ENCODE measurements at places on chromosomes 1 and 21.

DNA sequence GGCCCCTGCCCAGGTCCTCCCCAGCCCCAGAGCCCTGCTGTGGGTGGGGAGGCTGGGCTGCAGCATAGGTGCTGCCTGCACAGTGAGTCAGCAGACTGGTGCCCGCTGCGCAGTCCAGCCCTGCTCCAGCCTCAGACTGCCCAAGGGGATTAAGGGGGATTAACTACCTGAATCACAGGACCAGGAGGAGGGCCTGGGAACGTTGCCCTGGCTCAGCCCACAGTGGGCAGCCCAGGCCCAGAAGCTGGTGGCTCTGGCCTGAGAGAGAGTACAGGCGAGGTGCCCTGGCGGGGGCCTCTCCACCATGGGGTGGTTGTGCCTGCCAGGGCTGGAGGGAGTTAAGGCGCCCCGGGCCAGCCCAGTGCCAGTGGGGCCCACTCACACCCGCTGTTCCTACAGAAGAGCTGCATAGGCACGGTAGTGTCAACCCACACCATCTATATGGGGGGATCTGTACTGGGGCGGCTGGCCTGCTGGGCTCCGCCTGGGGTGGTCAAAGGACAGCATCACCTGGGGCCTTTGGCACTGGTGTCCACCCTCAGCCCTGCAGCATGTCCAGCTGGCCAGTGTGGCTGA, 2.3 kb downstream of the OBSCN start:
- DNase-seq, result no peak

- DNase-seq, result no peak
Measured at GRCh38 chr1:68347415-68347814, 102.3 kb downstream of the RPE65 start.

DNA sequence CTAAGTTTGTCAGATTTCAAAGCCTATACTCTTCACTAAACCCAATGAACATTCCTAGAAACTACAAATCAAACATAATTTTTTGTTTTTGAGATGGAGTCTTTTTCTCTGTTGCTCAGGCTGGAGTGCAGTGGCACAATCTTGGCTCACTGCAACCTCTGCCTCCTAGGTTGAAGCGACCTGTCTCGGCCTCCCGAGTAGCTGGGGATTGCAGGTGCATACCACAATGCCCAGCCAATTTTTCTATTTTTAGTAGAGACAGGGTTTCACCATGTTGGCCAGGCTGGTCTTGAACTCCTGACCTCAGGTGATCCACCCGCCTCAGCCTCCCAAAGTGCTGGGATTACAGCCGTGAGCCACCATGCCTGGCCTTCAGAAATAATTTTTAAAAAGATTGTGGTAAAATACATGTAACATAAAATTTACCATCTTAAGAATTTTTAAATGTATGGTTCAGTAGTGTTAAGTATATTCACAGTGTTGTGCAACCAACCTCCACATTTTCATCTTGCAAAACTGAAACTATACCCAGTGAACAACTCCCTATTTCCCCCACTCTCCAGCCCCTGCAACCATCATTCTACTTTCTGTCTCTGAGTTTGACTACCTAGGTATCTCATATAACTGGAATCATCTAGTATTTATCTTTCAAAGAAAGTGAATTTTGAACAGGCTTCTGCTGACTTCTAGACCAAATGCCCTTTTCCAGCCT, 2.7 kb upstream of the CFAP141 start:
- no peak for DNase-seq

DNA sequence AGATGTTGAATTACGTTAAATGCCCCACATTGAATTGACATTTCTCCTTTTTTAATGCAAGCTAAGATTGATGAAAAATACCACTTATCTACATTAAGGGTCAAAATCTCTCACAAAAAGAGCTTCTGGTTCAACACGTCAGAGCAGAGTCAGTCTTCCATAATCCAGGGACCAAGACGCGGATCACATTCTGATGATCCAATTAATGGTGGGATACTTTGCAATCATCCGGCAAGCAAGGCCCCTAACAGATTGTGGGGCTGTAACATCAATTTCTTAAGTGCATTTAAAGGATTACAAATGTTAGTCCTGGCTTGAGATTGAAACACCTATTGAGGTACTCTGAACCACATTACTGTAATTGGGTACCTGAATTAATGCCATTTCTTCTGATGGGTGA, 120.2 kb upstream of the ESRRG start:
- DNase-seq, result no peak

DNA sequence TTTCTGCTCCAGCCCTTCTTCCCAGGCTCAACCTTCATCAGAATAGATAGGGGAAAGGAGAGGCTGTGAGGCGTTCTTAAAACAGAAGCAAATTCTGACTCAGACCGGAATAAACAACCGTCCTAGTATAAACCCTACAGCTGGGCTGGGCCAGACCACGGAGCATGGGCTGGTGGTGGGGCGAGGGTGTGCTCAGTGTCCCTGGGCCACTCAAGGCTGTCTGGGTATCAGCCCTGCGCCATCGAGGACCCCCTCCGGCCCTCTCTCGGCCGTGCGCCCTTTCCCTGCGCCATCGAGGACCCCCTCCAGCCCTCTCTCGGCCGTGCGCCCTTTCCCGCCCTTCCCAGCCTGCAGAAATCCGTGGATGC, 36.0 kb downstream of the CAPN2 start:
- DNase-seq, result no peak

DNA sequence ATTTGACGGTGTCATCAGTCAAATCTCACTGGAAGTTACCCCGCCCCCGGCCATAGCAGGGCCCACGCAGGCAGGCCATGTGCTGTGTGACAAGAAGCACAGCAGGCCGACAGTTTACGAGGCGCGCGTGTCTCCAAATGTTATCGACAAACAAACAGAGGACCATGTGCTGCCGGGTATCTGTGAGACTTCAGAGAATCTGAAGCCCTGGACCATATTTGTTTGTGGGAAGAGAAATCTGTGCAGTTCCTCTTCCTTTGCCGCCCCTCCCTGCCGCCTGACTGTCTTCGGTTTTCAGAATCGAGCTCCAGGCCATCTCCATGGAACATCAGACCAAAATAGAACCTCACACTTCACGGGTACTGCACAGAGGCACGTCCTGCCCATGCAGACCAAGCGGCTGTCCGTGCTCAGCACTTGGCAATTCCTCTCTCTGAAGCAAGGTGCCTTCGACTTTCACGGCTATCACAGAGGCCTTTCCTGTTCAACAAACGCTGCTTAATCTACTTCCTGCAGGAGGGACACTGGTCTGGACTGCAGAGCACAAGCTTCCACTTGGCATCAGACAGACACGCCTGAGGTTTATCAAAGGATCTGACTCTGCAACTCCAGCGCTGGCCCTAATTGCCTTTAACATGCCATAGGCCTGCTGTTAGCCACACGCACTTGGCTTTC, 135.7 kb upstream of the KRTAP19-8 start:
- no peak for DNase-seq

GRCh38 chr1:110643879-110644472, 30.8 kb downstream of the KCNA3 start:
- no peak for DNase-seq

DNA sequence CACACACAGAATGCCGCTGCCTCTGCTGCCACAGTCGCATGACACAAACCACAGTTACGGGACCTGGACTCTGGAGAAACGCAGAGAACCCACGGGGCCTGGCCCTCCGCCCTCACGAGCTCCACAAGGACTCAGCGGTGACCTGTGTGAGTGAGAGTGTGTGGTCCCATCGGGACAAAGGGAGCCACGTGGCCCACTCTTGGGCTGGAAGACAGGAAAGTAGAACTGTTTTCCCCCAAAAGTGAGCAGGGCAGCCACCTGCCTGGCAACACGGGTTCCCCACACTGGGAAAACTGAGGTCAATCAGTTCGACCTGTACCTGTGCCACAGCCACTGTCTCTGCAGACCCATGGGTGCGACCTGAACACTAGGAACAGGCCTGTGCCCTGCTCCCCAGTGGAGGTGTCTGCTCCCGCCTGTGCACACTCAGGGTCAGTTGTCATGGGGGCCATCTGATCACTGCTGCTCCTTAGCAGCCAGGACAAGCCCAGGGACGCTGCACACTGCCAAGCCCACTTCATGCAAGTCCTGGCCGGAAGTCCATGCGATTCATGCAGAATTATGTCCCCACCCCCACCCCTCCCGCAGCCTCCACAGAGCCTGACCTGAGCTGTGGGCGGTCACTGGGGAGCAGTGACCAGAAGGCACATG, 54.4 kb upstream of the ADARB1 start:
- DNase-seq, result no peak

GRCh38 chr1:29645586-29645985, 409.3 kb downstream of the PTPRU start:
- no peak for DNase-seq

DNA sequence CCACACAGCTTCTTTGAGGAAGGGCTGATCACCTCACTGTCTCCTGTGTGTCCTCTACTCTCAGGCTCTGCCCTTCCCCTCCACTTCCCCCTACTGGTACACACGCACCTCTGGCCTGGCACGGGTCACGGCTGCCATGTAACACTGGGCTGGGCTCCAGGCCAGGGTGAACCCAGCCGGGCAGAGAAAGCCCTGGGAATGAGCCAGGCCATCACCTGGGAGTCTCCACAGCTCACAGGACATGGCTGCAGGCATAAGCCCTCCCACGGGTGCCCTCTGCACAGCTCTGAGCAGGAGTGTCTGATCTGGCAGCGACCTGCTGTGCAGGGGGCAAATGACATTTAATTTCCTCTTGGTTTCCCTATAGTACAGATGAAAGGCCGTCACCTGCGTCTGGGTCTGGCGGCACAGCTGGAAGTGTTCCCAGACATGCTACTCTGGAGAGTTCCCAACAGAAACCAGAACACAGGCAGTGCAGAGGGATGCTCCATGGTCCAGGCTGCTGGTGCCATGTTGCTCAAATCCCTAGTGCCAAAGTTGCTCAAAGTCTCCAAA, 61.2 kb downstream of the ERI3 start:
- DNase-seq, result no peak

- DNase-seq, result no peak
Measured at GRCh38 chr1:48887796-48888195, 111.1 kb upstream of the BEND5 start.

DNA sequence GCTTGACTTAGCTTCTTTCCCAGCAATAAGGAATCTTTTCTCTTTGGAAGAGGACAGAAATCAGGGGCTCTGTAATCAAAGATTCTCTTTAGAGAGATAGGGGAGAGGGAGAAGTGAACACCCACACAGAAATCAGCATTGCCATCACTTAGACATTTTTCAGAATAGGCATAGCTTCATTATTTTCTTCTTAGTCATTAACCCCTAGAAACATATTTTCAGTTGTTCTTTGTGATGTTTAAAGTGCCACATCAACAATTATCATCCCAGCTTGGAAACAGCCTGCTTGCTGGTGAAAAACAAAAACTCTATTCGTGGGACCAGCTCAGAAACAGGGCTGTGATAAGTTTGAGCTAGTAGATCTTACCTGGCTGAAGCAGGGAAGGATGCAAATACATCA, 88.3 kb upstream of the SLC44A3 start:
- DNase-seq, result no peak

DNA sequence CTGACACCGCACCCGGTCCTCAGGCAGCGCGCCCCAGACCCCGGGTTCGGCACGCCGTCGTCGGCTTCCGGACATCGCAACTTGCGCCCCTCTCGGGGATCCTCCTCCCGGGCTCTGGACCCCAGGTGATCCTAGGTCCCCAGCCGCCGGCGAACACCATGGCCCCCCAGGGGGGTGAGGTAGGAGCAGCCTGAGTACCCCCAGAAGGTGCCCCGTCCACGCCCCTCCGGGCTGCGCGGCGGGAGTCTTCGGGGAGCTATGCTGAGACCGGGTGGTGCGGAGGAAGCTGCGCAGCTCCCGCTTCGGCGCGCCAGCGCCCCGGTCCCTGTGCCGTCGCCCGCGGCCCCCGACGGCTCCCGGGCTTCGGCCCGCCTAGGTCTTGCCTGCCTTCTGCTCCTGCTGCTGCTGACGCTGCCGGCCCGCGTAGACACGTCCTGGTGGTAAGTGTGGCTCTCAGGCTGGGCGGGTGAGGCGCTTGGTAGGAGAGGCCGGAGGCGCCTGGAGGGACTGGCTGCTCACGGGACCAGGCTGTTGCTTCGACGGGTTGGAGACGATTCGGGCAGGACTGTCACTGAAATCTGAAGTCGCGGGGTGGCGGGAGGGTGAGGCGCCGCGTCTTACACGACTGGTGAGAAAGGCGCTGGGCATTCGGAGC, 367 bp downstream of the WNT2B start:
- DNase-seq, result no peak

GRCh38 chr1:46621930-46622329, 5.3 kb upstream of the MOB3C start:
- no peak for DNase-seq

DNA sequence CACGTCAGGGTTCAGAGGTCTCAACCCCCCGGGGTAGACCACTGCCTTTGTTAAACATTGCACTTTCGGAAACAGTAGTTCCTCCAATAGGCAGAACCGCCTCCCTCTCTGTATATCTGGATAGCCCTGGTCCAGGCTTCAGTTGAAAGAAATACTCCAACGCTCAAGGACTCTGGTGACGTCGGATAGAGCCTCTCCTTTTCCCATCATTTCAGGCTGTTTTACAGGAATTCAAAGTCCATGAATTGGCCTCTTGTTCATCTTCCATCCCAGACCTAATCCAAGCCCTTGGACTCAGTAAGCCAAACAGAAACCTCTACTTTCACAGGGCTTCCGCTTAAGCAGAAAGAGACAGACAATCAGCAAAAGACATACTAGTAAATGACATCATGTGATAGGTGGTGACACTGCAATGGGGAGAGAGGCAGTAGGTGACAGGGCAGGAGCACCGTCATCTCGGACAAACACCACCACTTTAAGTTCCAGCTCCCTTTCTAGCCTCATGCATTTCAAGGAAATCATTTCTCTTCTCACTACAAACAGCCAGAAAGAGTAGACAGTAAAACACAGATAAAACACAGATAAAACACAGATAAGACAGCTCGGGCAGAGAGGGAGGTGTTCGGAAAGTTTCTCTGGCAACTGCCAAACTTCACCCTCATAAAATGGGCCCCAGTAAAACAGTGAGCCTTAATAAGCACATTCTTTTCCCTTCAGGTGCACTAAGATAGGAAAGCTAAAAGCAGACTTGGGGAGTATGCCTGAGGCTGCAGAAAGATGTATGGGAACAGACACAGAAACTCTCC, 2.3 kb upstream of the PLA2G2A start:
- DNase-seq, result no peak

DNA sequence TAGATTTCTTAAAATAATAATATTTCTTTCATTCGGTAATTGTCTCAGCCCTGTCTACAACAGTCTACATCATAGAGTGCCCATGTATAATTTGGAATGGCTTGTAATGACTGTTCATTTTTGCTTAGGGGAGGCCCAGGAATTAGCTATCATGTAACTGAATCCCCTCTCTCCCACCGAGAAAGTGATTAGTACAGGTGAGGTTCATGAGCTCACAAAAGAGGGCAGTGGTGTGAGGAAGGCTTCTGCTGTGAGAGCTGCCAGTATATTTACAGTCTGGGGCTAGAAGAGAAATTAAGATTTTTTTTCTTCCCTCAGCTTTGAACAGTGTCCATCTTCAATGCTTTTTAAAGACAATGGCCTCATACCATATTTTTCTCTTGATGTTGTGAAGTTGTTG, 340.7 kb downstream of the ADGRL2 start:
- no peak for DNase-seq

DNA sequence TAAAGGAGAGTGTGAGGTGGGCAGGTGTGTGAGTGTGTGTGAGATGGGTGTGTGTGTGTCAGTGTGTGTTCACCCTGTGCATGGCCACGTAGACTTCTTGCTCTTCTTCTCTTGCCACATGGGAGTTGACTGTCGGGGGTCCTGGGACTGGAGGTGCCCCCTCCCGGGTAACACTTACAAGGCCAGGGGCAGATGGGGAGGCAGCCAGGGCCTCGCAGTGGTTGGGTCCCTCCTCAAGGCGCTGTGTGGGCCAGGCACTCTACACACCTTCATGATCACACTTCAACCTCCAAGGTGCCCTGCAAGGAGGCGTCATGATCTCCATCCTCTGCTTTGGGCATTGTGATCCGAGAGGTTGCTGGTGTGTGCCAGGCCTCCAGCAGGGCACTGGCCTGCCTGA, 2.3 kb downstream of the PLA2G2F start:
- no peak for DNase-seq
